GM18507 (cell line): ENCODE measurements at places on chromosomes 5 and 9.

DNA sequence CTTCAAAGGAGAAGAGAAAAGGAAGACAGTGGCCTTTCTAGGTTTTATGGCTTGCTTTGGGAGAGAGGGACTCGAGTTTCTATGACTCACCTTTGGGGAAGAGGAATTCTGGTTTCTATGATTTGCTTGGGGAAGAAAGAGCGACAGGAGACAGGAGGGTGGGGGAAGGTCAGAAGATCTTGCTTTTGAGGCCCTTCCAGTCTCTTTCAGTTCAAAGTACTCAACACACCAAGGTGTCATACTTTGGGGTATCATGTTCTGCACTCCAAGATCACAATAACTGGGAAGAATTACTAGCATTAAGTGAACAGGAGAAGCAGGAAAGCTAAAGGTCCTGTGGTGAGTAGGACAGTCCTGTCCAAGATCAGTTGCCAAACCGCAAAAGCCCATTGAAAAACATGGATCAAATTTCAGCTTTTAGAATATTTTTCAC, 324.5 kb downstream of the ARHGEF28 start:
- DNase-seq = no peak

- DNase-seq = no peak
Observed at GRCh38 chr9:113886026-113886369, 9.9 kb downstream of the ZNF618 start.

- no peak for DNase-seq
Observed at GRCh38 chr9:4592295-4592694, 69.8 kb upstream of the PLPP6 start.

GRCh38 chr5:17004441-17005106, 68.5 kb upstream of the MYO10 start:
- DNase-seq = no peak

DNA sequence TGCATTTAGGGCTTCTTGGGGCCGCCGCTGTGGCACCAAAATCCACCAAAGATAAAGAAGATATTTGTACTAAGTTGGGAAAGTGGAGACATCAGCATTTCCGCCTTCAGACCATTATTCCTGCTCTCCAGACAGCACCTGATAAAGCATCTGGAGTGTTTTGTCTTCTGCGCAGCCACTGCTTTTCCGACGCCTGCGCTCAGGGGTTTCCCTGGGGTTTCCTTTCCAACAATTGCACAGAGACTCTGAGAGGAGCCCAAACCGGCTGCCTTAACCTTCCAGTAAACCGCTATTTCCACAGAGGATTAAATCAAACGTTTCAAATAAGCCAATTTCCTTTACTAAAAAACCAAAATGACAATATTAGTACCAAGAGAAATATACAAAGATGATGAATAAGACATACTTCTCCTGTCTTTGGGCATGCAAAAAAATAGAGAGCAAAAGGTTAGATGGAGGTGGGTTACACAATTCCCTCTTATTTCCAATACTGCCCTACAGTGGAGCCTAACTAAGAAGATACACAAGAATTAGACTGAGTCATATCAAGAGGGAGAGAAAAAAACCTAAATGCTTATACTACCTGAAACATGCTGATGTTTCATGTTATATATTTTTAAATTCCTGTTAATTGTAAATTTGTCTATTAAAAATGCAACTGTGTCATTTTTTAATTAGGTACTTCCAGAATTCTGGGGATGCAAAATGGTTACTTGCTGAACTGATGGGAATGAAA, 98.4 kb downstream of the MAPKAP1 start:
- no peak for DNase-seq

DNA sequence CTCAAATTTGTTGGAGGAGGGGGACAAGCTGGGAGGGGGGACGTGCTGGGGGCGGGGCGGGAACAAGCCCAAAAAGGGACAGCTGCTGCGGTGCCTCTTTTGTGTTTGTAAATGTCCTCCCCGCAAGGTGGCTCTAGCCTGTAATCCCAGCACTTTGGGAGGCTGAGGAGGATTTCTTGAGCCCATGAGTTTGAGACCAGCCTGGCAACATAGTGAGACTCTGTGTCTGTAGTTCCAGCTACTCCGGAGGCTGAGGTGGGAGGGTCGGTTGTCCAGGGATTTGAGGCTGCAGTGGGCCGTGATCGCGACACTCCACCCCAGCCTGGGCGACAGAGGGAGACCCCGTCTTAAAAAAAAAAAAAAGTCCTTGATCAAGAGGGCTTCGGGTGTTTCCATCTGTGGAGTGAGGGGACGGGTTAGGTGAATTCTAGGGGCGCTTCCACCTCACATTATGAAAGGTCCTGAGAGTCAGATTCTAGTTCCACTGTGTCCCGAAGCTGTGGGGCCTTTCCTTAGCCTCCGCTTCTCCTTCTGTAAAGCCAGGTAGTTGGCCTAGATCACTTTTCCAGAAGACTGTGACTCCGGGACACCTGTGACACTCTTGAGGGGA, 779 bp upstream of the CTNNA1 start:
- DNase-seq = no peak

DNA sequence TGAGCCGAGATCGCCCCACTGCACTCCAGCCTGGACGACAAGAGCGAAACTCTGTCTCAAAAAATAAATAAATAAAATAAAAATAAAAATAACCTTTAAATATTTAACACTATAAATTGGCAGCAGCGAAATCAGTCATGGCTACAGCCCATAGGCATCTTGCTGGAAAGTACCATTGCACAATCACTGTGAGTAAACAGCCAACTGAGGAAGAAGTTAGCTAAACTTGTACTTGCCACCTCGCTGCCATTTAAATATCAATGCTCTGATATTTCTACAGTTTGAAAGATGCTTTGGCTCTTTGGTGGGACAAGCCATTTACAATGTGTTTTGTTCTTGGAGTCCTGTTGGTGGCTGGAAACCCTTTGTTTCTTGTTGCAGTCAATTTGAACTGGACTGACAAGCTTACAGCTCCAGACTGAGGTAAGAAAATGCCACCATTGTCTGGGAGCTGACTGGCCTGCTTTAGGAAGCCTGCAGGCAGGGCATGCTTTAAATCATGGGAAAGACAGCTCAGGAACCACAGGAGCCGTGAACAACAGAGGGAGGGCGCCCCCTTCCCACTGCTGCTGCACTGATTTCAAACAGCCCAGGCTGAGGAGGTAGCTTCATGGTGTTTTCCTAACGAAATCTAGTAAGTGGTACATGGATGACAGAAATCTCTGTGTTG, 322.8 kb upstream of the RFX3 start:
- DNase-seq = no peak

DNA sequence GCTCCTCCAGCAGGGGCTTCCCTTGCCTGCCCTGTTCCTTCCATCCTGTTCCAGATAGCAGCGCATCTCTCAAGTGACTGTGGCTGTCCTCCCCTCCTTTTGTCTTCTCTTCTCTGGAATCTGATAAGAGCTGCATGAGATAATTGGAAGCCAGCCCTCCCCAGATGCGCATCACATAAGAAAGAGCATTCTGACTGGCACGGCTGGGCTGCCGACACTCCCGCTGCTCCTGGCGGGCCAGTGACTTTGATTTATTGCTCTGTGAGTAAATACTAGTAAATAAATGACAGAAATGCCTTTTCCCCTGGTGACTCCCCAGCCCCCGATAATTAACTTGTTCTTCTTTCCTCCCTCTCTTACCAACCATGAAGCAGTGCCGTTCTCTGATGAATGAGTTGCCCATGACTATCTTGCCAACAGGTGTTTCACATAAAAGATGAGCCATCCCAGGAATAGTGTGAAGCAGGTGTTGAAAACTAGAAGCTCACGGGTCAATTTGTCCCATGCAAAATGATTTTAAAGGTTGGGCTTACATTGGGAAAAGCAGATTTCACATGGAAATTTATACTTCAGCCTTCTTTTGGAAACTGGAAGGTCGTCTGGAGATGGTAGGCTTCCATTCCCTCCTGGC, 212.3 kb downstream of the ERCC6L2 start:
- no peak for DNase-seq

DNA sequence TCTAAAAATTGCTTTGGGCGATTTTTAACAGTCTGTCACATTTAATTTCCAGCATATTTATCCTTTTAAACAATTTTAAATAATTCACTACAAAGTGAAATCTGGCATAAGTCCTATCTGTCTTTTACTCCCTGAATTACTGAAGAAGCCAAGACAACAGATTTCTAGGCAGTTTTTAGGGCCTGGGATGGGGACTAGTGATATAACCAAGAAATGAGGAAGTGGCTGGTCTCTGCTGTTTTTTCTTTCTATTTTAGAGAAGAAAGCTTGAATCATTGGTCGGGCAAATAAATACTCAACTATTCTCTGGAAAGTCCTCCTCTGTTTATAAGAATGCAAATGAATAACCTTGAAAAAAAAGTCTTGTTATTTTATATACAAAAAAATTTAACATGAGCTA, 79.7 kb upstream of the SSBP2 start:
- DNase-seq = no peak

DNA sequence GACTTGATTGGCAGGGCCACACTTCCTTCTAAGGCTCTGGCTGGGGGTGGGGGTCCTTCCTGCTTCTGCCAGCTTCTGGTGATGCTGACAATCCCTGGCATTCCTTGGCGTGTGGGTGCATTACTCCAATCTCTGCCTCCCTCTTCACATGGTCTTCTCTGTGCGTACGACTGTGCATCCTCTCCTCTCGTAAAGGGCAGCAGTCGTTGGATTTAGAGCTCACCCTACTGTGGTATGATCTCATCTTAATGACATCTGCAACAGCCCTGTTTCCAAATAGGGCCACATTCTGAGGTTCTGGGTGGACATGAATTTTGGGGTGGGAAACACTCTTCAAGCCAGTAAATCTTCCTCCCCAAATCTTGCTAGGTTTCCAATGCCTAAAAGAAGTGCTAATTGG, 36.8 kb downstream of the ROPN1L start:
- no peak for DNase-seq

- no peak for DNase-seq
Observed at GRCh38 chr9:95574176-95574575, 57.4 kb upstream of the PTCH1 start.

DNA sequence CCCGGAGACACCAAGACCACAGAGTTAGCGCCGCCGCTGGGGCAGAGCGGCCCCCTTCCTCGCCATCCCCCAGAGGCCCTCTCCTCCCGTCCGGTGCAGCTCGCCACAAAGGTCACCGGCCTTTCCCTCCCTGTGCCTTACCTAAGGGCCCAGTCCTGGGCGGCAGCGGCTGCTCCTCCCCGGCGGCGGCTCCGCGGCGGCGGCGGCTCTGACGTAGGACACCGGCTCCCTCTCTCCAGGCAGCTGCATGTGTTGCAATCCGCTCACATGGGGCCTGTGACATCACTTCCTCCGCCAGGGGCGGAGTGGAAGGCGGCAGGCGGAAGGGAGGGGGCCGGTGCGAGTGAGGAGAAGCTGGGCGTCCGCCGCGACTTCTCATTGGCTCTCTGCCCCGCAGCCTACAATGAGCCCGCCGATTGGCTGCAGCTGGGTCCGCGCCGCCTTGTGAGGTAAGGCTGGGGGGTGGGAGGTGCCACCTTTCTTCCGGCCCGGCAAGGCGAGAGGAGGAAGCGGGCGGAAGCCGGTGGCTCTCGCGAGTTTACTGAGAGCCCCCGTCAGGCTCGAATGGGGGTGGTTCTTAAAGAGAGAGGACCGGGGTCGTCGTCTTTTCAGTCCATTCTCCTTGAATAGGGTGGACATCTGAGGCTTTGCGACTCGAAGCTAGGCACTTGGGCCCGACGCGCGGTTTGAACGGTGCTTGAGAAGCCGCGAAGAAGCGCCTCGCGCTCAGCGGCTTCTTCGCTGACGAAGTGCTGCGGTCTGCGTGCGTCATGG, at the start of gene ETF1:
Gene ETF1 (minus strand): TSS at position 281 of the 774 bp plus-strand sequence. CDS start 318 bp downstream, outside the sequence.
- peak; percentile 94 for DNase-seq

- no peak for DNase-seq
Observed at GRCh38 chr5:120545007-120545406, 80.9 kb downstream of the PRR16 start.

GRCh38 chr9:107638521-107639310, 149.1 kb upstream of the KLF4 start:
- no peak for DNase-seq

DNA sequence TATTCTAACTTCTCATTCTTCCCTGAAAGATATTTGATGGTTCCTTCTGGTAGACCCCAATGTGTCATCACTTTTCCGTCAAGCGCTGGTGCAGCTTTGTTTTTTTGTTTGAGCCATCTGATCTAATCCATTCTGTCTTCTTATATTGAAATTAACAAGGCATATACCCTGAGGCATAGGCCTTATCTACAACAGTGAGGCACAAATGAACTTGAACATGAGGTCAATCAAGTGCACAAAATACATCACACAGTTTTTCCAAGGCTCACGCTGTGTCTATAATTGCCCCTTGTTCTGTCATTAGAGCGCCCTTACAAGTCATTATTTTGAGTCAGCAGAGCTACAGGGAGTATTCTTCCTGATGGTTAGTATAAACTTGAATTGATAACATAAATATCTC, 406.6 kb downstream of the MAT2B start:
- DNase-seq = no peak

GRCh38 chr5:92429646-92430045, 1046.5 kb upstream of the ARRDC3 start:
- DNase-seq = no peak
